ENCODE measurements at places on chromosomes 4 and X.

GRCh38 chr4:54913751-54914526 is 211.5 kb downstream of the KDR start:
- no peak for DNase-seq

- DNase-seq = no peak
Measured at GRCh38 chr4:121877041-121877773, 6.9 kb upstream of the BBS7 start.

GRCh38 chr4:56764775-56765174 is 56.7 kb downstream of the SPINK2 start:
- DNase-seq = no peak

DNA sequence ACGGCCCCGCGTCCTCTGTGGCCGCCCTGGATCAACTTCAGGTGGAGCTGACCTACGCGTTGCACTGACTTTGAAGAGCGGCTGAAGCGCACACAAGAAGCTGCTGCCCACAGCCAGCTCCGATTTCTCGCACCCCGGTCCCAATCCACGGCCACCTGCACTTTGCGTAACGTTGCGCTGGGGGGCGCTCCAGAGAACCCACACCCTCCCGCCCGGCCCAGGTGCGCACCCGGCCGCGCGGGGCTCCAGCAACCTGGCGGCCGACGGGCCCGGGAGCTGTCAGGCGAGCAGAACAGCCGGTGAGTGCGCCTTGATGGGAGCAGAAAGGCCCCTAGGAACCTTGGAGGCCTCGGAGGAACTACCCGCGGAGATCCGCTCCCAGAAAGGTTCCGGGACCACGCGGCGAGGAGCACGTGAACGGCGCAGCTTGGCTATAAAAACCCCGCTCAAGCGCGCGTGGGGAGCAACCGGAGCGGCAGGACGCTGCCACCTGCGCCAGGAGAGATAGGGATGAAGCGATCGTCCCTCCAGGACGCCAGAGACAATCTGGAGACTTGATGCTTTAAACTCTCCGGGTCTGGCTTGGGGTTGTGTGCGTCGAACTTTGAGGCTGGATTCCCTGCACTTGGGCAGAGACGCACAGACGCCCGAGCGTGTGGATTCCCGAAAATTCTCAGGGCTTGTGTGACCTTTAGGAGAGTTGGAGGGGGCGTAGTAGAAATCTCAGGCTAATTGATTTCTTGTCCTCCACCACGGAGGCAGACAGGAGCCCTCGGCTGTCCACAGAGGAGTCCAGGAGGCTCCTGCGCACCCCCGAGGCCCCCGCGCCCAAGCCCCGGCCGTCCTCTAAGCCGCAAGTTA is 591 bp upstream of the NWD2 start:
- no peak for DNase-seq

DNA sequence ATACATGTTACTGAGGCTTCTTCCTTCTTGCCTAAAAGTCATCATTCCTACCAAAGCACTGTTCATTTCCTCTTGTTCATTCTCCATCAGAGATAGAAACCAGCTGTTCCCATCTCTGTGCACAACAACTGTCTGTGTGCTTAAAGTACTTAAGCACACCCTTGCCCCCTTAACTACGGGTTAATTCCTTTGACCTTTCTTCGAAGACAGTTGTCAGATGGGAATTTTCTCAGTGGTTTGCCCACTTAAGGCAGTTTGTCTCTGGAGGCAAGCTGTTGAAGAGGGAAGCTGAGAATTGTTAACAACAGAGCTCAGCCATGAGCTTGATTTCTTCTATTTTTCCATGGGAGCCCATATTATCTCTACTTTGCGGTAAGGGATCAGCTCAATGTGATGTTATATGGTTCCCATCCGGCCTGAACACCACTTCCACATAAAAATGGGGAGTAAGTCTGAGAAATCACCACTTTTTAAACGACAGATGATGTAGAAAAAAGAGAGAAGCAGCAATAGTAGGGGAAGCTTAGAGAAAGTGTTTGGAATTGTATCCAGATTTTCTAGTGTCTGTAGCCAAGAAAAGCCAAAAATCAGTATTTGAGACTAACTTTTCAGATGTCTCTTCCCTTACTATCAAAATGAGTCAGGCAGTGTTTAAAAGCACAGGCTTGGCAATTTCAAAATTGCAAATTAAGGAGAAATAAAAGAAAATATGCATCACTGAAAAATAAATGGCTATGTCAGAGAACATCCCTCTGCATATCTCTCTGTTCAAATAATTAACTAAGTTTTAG is 194.4 kb downstream of the SLIT2 start:
- no peak for DNase-seq
